ENCODE measurements at places on chromosomes 2 and 18.
A peak's percentile ranks its signal among the peaks of the same experiment; 100 is the strongest.

DNA sequence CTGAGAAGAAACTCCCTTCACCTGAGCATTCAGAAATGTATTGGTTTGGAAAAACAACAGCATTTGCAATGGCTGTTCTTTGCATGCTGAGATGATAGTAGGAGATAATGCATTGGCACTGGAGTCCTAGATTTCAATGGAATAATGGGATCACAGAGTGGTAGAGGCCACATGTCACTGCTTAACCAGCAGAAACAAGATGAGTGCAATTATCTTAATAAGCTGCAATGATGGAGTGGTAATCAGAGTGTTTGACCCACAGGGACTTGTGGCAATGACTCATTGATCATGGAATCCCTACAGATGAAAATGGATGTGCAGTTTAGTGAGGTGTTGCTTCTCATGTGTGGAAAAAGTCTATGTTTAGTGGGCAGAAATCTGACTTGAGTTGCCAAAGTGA lies 218.8 kb upstream of the ZEB2 start:
- DNase-seq: no peak

DNA sequence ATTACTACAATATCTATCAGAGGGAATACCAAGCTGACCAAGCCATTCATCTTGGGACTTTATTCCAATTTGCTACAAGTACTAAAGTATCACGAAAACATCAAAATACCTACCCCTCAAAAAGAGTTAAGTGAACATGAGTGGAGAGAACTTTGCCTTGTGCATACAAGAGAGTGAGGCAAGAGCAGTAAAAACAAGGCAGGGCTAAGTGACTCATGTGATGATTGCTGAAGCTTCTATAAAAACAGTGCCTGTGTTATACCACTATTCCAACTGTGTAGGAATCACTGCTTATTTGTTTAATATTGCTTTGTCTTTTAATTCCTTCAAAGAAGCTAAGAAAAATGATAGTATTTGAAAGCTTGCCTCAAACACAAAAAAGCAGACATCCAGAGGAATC lies 61.2 kb downstream of the FARSB start:
- no peak for DNase-seq

DNA sequence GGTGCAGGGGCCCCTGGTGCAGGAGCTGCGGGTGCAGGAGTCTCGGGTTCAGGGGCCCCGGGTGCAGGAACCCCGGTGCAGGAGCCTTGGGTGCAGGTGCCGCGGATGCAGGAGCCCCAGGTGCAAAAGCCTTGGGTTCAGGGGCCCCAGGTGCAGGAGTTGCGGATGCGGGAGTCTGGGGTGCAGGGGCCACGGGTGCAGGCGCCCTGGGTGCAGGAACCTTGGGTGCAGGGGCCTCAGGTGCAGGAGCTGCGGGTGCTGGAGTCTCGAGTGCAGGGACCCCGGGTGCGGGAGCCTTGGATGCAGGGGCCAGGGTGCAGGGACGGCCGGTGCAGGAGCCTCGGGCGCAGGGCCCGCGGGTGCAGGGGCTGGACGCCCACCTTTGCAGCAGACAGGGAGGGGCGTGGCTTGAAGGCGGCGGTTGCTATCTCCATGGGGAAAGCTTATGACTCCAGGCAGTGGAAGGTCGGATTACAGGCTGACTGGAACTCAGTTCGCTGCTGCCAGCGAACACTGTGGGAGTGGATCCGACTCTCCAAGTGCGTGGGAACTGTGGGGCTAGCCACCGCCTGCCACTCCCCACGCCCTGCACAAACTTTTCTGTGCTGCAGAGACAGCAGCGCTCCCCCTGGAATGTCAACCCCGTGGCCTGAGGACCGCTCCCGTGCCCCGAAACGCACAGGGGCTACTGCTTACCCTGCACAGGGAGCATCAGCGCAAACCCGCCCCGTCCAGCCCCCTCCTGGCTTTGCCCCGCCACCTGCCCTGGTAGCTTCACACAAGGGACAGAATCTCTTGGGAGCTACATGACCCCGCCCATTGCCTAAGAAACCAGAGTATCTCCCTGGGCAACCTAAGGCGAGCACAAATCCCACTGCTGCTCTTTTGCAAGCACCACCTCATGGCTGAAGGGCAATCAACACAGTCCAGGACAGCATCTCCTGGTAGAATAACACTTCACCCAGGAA lies 40.3 kb downstream of the COPS9 start:
- DNase-seq: no peak

- no peak for DNase-seq
These were observed 440.4 kb upstream of the MEX3C start for GRCh38 chr18:51637881-51638280.

DNA sequence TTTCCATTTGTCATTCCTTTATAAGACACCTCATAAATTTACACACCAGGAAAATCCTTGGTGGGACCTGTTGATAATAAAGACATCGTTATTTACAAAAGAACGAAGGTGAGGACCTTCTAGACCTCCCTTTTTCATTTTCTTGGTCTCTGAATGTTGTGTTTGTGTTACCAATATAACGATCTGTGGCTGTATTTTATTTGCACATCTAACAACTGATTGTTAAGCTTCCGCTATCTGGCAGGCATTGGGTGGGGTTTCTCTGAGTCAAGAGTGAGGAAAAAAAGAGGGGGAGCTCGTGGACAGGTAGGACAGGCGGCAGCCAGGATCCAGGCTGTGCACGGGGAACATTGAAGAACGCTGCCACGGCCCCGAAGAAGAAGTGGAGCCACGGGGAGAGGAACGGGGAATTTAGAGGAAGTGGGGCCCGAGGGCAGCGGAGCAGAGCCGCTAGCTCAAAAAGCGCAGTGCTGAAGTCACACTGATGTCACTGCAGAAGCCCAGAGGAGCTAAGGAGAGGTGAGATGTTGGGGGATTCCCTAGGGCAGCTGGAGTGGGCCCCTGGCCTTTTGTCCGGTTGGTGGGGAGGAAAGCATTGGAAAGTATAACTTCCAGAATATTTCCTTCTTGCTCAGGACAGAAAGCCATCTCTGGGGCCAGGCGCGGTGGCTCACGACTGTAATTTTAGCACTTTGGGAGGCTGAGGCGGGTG lies 20.9 kb upstream of the DNMT3A start:
- peak; percentile 68 for DNase-seq

- DNase-seq: no peak
These were observed 128.5 kb upstream of the SH3BP4 start for GRCh38 chr2:234823196-234823876.

GRCh38 chr2:211867845-211868451 lies 670.7 kb downstream of the ERBB4 start:
- peak; percentile 24 for DNase-seq

DNA sequence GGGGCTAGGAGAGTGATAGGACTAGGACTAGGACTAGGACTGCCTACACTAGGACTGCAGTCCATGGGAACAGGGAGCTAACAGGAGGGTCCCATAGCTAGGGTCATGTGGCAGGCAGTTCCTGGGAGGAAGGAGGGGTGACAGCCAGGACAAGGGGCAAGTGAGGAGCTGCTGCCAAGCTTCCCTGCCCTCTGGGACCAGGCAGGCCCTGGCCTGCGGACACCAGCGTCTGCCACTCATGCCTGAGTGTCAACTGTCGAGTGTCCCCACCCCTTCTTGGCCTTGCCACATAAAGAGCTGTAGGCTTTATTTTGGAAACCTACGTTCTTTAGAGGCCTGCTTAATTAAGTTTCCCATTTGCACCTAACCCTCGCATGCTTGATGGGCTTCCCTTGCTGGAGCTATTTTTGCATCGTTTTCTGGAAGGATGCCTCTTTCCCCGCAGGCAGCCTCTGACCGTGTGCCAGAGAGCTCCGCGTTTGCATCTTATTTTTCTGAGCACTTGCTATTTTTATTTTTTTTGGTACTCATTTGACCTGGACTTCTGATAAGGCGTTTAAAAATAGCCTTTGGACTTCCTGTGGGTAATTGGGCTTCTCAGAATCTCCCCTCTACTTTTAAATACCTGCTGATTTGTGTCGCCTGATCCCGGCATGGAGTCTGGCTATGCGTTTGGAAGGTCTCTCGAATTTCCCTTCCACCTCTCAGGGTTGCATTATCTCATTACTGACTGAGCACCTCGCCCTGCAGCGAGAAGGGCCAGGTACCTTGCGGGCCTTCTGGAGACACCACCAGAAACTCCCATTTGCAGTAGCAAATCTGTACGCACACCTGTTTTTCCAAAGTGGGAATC lies 66.4 kb downstream of the SH3RF3 start:
- DNase-seq: no peak

Data from muscle of back (tissue), 13 donors.